ENCODE measurements at places on chromosomes 5 and 9. TPM values are rescaled to one million over a fixed set of nuclear protein-coding genes. Genes with fewer than 3 reads are reported as not detected.

Gene C5orf58
- not detected for total RNA-seq

GRCh38 chr5:112649882-112650281, 87.8 kb upstream of the APC start:
- no peak for DNase-seq

- DNase-seq, result no peak
These were observed 27.7 kb downstream of the PPP3R2 start for GRCh38 chr9:101566904-101567724.

Gene IFT74
- 14.6 TPM for total RNA-seq

Gene IL5
- total RNA-seq, result not detected

GRCh38 chr5:157253547-157253946, 12.4 kb upstream of the CYFIP2 start:
- DNase-seq, result no peak

DNA sequence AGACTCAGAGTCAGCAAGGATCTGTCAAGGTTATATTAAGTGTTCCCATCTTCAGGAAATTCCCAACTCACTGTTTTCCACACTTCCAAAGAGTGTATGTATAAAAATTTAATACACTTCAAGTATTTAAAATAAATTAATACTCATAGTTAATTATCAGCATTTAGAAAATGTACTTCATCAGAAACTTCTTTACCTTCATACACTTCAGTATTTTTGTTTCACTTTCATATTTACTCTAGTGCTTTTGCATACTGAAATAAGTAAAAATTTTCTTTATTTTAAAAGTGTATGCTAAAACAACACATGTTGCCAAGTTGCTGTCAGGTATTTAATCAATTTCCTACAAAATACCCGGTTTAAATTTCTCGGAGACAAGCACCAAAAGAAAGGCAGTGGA, 16.5 kb downstream of the RICTOR start:
- no peak for DNase-seq

Gene MYORG
- 3.1 TPM for total RNA-seq

Gene GMCL2
- not detected for total RNA-seq
